ENCODE measurements at places on chromosomes 6 and 20.

GRCh38 chr20:51188941-51189340 is 166.0 kb upstream of the KCNG1 start:
- no peak overlapping the region for H3K4me3 ChIP-seq
- no peaks in the 10 kb centered on the region for H3K36me3 ChIP-seq
- DNase-seq: no peak
- H3K27ac ChIP-seq: no peak overlapping the region
- H3K4me1 ChIP-seq: no peaks in the 10 kb centered on the region
- H3K27me3 ChIP-seq: peaks cover 22% of the 10 kb centered on the region

GRCh38 chr20:3823881-3824280 is 3.5 kb downstream of the AP5S1 start:
- no peak for DNase-seq
- H3K27ac ChIP-seq: no peak overlapping the region
- no peak overlapping the region for H3K4me3 ChIP-seq
- no peaks in the 10 kb centered on the region for H3K4me1 ChIP-seq
- no peaks in the 10 kb centered on the region for H3K27me3 ChIP-seq
- peaks cover 44% of the 10 kb centered on the region for H3K36me3 ChIP-seq

GRCh38 chr6:154732538-154733182 is 556 bp upstream of the SCAF8 start:
- no peaks in the 10 kb centered on the region for H3K27me3 ChIP-seq
- H3K4me3 ChIP-seq: peak overlapping the region; percentile 82
- no peaks in the 10 kb centered on the region for H3K36me3 ChIP-seq
- H3K4me1 ChIP-seq: peaks cover 44% of the 10 kb centered on the region
- peak; percentile 69 for DNase-seq

DNA sequence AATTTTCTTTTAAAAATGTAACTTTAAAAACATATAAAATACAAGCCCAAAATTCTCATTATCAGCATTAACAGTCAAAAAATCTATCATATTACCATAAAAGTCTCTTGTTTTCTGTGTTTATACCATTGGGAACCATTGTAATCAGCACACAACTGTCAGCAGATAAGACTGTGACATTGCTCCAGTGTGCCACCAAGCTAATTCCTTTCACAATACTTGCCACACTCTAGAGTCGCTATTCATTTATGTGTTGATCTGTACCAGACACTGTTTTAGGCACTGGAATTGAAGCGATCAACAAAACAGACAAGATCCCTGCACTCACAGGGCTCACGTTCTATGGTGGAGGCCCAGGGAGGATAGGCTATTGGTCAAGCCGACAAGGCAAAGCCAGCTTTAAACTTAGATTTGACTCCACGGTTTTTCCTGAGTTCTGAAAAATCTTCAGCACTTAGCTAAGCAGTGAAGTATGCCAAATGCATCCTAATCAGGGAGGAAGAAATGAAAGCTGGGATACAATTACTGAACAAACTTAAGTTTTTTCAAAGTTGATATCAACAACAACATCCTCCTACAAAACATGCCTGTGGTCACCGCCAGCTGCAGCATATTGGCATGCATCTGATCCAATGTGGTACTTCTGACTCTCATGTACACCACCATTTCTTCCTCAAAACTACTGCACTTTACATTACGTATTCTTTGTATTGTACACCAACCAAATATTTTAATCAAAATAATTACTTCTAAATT is 60.5 kb downstream of the GMDS start:
- no peak overlapping the region for H3K27ac ChIP-seq
- H3K4me3 ChIP-seq: no peak overlapping the region
- H3K36me3 ChIP-seq: no peaks in the 10 kb centered on the region
- H3K27me3 ChIP-seq: no peaks in the 10 kb centered on the region

DNA sequence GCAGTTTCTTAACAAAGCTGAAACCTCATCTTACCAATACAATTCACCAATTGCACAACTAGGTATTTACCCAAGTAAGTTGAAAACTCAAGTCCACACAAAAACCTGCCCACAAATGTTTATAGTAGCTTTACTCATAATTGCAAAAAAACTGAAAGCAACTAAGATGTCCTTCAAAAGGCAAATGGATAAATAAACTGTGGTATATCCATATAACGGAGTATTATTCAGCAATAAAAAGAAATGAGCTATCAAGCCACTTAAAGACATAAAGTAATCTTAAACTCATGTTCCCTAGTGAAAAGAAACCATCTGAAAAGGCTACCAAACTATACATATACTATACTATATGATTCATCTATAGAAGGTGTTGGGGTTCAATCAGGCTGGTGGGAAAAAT is 179.7 kb downstream of the HACE1 start:
- H3K27ac ChIP-seq: no peak overlapping the region
- no peaks in the 10 kb centered on the region for H3K4me1 ChIP-seq
- no peak overlapping the region for H3K4me3 ChIP-seq
- no peaks in the 10 kb centered on the region for H3K36me3 ChIP-seq
- H3K27me3 ChIP-seq: no peaks in the 10 kb centered on the region
- DNase-seq: no peak

DNA sequence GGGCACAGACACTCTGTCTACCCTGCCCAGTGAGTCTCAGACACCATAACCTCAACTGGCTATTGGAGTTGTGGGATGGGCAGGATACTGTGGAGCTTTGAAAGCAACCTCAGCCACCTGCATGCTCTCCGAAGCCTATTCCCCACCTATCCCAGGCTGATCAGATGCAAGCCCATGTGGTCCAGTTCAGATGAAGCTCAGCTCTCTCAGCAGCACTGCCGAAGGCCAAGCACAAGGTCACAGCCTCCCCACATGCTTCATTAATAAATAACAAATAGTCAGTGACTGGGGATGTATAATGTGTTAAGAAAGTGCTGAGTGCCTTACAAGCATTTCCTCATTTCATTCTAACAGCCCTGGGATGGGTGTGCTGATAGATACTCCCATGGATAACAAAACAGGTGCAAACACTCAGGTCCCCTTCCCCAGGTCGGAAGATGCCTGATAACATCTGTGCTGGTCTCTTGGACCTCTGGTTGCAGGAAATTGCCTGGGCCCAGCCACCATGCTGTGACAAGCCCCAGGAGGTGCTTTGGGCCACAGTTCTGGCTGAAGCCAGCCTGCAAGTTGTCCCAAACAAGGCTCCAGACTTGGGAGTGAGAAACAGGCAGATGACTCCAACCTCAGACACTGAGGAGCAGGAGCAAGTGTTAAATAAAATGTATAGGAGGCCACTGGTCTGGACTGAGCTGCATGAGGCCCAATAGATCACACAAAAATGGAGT is 3.7 kb downstream of the ACSS1 start:
- H3K36me3 ChIP-seq: no peaks in the 10 kb centered on the region
- H3K4me3 ChIP-seq: peak overlapping the region; percentile 24
- H3K27ac ChIP-seq: peak overlapping the region; percentile 96
- H3K4me1 ChIP-seq: peaks cover 10% of the 10 kb centered on the region
- no peak for DNase-seq

DNA sequence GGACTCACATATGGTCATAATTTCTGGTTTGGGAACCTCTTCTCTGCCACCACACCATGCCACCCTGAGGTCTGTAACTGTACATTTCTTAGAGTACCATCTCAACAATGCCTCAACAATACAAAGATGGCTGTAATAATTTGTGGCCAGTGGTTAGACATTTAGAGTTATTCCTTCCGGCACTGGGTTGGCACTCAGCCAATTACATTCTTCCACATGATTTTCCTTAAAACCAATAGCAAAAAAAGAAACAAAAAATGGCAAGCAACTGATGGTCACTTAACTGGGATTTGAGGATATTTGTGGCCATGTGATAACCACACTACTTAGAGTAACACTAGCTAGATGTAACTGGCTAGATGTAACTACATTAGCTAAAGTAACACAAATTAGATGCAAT is 79.9 kb downstream of the SEL1L2 start:
- no peaks in the 10 kb centered on the region for H3K27me3 ChIP-seq
- no peaks in the 10 kb centered on the region for H3K36me3 ChIP-seq
- H3K4me1 ChIP-seq: peaks cover 7% of the 10 kb centered on the region
- no peak overlapping the region for H3K4me3 ChIP-seq
- no peak for DNase-seq

GRCh38 chr6:75370011-75370410 is 85.4 kb upstream of the TMEM30A start:
- H3K4me1 ChIP-seq: peaks cover 11% of the 10 kb centered on the region
- peak overlapping the region; percentile 60 for H3K27ac ChIP-seq
- no peaks in the 10 kb centered on the region for H3K27me3 ChIP-seq
- H3K4me3 ChIP-seq: no peak overlapping the region
- H3K36me3 ChIP-seq: no peaks in the 10 kb centered on the region
- DNase-seq: no peak

- H3K27me3 ChIP-seq: no peaks in the 10 kb centered on the region
- H3K4me3 ChIP-seq: peak overlapping the region; percentile 77
- no peaks in the 10 kb centered on the region for H3K36me3 ChIP-seq
Measured at GRCh38 chr6:145733810-145734209, 1.5 kb downstream of the EPM2A start.

GRCh38 chr6:167798453-167798852 is 28.3 kb upstream of the AFDN start:
- peaks cover 10% of the 10 kb centered on the region for H3K4me1 ChIP-seq
- H3K27ac ChIP-seq: no peak overlapping the region
- no peak for DNase-seq

DNA sequence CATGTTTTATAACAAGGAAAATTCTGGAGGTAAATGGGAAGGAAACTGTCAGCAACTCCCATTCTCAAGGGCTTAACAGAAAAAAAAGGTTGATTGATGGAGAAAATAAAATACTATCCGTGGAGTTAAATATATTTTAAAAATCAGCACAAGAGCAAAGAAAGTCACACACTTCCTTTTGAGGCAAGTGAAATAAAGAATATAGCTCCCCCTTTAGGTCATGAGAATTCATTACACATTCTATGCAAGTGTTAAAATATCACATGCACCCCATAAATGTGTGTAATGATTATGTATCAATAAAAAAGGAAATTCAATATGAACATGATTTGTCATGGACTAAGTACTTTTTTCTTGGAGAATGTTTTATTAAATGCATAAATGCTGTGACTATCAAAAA is 349.2 kb downstream of the TPBG start:
- no peaks in the 10 kb centered on the region for H3K36me3 ChIP-seq
- DNase-seq: no peak
- H3K4me3 ChIP-seq: no peak overlapping the region
- H3K4me1 ChIP-seq: no peaks in the 10 kb centered on the region
- no peaks in the 10 kb centered on the region for H3K27me3 ChIP-seq

- peak; percentile 40 for DNase-seq
- no peak overlapping the region for H3K4me3 ChIP-seq
- peaks cover 5% of the 10 kb centered on the region for H3K4me1 ChIP-seq
- H3K36me3 ChIP-seq: no peaks in the 10 kb centered on the region
- no peak overlapping the region for H3K27ac ChIP-seq
Measured at GRCh38 chr6:35302604-35303241, 5.1 kb downstream of the DEF6 start.

GRCh38 chr6:157246048-157246630 is 77.2 kb downstream of the TMEM242 start:
- H3K27me3 ChIP-seq: no peaks in the 10 kb centered on the region
- no peak overlapping the region for H3K4me3 ChIP-seq
- H3K36me3 ChIP-seq: no peaks in the 10 kb centered on the region
- peak overlapping the region; percentile 89 for H3K27ac ChIP-seq
- DNase-seq: peak; percentile 62
- H3K4me1 ChIP-seq: no peaks in the 10 kb centered on the region

- H3K36me3 ChIP-seq: no peaks in the 10 kb centered on the region
- H3K4me3 ChIP-seq: no peak overlapping the region
- H3K4me1 ChIP-seq: no peaks in the 10 kb centered on the region
- H3K27me3 ChIP-seq: no peaks in the 10 kb centered on the region
- peak overlapping the region; percentile 57 for H3K27ac ChIP-seq
- no peak for DNase-seq
Measured at GRCh38 chr6:11318835-11319813, 86.7 kb upstream of the NEDD9 start.

DNA sequence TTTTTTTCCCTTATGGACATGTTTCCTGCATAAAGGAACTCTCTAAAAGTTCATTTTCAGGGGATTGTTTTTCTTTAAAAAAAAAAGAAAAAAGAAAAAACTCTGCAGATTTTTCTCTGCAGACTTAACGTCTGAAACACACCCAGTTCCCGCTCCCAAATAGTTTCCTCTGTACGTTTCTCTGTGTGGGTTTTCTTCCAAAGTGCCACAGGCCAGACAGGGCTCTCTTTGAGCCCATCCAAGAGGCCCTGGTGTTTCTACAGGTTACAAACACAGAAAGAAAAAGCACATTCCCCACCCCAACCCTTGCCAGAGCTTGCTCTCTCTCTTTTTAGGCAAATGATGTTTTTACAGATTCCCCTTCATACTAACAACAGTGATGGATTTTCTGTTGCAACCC is 258.6 kb downstream of the FNDC1 start:
- no peaks in the 10 kb centered on the region for H3K27me3 ChIP-seq
- H3K4me1 ChIP-seq: peaks cover 19% of the 10 kb centered on the region
- no peak overlapping the region for H3K27ac ChIP-seq
- no peak for DNase-seq
- H3K4me3 ChIP-seq: no peak overlapping the region

- H3K27me3 ChIP-seq: no peaks in the 10 kb centered on the region
- no peak for DNase-seq
- peaks cover 10% of the 10 kb centered on the region for H3K4me1 ChIP-seq
Measured at GRCh38 chr20:51156041-51156982, 133.4 kb upstream of the KCNG1 start.

- no peaks in the 10 kb centered on the region for H3K4me1 ChIP-seq
- no peak overlapping the region for H3K27ac ChIP-seq
- no peak overlapping the region for H3K4me3 ChIP-seq
- no peaks in the 10 kb centered on the region for H3K27me3 ChIP-seq
- H3K36me3 ChIP-seq: no peaks in the 10 kb centered on the region
- DNase-seq: no peak
Measured at GRCh38 chr6:33107641-33108040, 31.9 kb downstream of the HLA-DPB1 start.

GRCh38 chr6:126831461-126831860 is 287.0 kb upstream of the RSPO3 start:
- no peaks in the 10 kb centered on the region for H3K4me1 ChIP-seq
- no peak for DNase-seq
- no peak overlapping the region for H3K4me3 ChIP-seq
- no peaks in the 10 kb centered on the region for H3K36me3 ChIP-seq
- H3K27ac ChIP-seq: no peak overlapping the region

GRCh38 chr6:44180886-44181285 is 22.3 kb downstream of the CAPN11 start:
- no peaks in the 10 kb centered on the region for H3K36me3 ChIP-seq
- no peak overlapping the region for H3K4me3 ChIP-seq
- DNase-seq: no peak
- H3K4me1 ChIP-seq: no peaks in the 10 kb centered on the region
